Endodermal cell (in vitro differentiated cells): ENCODE measurements at places on chromosomes 6 and 20. TPM values are rescaled to one million over a fixed set of nuclear protein-coding genes. Genes with fewer than 3 reads are reported as not detected.
A peak's percentile ranks its signal among the peaks of the same experiment; 100 is the strongest.

The MTRF1L gene
- 18.0 and 18.7 TPM in 2 replicates for total RNA-seq

DNA sequence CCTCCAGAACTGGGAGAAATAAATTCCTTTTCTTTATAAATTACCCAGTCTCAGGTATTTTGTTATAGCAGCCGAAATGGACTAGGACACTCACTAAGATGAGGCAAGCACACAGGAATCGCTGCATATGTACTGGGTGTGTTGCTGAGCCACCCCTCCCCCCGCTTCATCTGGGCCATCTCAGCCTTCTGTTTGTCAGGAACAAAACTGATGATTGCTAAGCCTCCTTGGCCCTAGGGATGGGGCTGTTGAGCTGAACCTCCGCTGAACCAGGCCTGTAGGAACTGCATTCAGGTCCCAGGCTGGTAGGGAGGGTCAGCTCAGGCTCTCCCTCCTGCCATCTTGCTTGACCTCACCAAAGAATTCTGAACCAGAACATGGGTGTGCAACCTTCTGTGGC, 108.6 kb downstream of the MAP3K7 start:
- H3K27ac ChIP-seq = no peak overlapping the region
- no peak overlapping the region for H3K4me3 ChIP-seq
- H3K4me1 ChIP-seq = peaks cover 3% of the 10 kb centered on the region
- peak; percentile 84 for DNase-seq
- H3K36me3 ChIP-seq = no peaks in the 10 kb centered on the region

The RIMS4 gene
- 9.6 to 13.0 TPM (median 12.2 TPM) in 3 replicates for total RNA-seq

DNA sequence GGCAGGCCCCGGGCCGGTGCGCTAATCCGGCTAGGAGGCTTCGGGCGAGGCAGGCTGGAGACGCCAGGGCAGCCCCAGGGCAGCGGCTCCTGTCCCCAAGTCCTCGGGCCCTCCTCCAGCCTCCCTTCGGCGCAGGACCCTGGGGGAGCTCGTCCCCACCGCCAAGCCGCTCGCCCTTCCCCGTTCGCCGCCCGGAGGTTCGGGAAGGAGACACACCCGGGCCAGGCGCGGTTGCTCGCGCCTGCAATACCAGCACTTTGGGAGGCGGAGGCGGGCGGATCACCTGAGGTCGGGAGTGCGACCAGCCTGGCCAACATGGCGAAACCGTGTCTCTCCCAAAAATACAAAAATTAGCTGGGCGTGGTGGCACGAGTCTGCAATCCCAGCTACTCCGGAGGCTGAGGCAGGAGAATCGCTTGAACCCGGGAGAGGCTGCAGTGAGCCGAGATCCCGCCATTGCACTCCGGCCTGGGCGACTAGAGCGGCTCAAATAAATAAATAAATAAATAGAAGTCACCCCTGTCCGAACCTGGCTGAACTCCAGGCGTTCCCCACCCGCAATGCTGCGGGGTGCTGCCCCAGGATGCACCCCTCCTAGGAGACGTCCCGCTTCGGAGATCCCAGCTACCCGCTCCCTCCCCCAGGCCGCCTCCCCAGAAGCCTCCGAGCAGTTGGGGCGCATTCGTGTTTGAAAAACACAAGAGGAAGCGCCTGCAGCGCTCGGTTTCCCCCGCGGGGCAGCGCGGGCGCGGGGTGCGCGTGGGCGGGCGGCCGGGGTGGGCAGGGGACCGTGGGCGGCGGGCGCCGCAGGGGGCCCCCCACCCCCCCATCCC, 27.5 kb downstream of the SERPINB9 start:
- no peaks in the 10 kb centered on the region for H3K27me3 ChIP-seq
- H3K27ac ChIP-seq = no peak overlapping the region
- peak; percentile 85 for DNase-seq
- no peaks in the 10 kb centered on the region for H3K36me3 ChIP-seq

- no peak overlapping the region for H3K4me3 ChIP-seq
- peak; percentile 54 for DNase-seq
- H3K4me1 ChIP-seq = peaks cover 8% of the 10 kb centered on the region
- no peak overlapping the region for H3K27ac ChIP-seq
- no peaks in the 10 kb centered on the region for H3K27me3 ChIP-seq
Observed at GRCh38 chr6:76694795-76695194, 622.3 kb upstream of the IMPG1 start.
